Activated CD4-positive, alpha-beta T cell treated with anti-CD3 and anti-CD28 coated beads, Interleukin-2, amount 10 ng/mL, durations not matched to agents 7 days and 5 days (primary cell): ENCODE measurements at places on chromosomes 5 and 9. TPM values are rescaled to one million over a fixed set of nuclear protein-coding genes. Genes with fewer than 3 reads are reported as not detected.

GRCh38 chr9:21789541-21790037 lies 12.8 kb upstream of the MTAP start:
- peak; percentile 74 for DNase-seq
- peaks cover 44% of the 10 kb centered on the region for H3K27me3 ChIP-seq
- no peak overlapping the region for H3K27ac ChIP-seq
- peaks cover 7% of the 10 kb centered on the region for H3K4me1 ChIP-seq

GRCh38 chr9:33190021-33190705 lies 23.0 kb upstream of the B4GALT1 start:
- H3K4me3 ChIP-seq: no peak overlapping the region
- H3K36me3 ChIP-seq: no peaks in the 10 kb centered on the region
- no peaks in the 10 kb centered on the region for H3K4me1 ChIP-seq
- no peak overlapping the region for H3K27ac ChIP-seq
- H3K27me3 ChIP-seq: peaks cover 4% of the 10 kb centered on the region
- DNase-seq: no peak

GRCh38 chr5:92470770-92471169 lies 1087.7 kb upstream of the ARRDC3 start:
- no peaks in the 10 kb centered on the region for H3K4me1 ChIP-seq
- no peak overlapping the region for H3K27ac ChIP-seq
- no peak overlapping the region for H3K4me3 ChIP-seq
- no peaks in the 10 kb centered on the region for H3K36me3 ChIP-seq
- H3K27me3 ChIP-seq: no peaks in the 10 kb centered on the region
- DNase-seq: no peak

DNA sequence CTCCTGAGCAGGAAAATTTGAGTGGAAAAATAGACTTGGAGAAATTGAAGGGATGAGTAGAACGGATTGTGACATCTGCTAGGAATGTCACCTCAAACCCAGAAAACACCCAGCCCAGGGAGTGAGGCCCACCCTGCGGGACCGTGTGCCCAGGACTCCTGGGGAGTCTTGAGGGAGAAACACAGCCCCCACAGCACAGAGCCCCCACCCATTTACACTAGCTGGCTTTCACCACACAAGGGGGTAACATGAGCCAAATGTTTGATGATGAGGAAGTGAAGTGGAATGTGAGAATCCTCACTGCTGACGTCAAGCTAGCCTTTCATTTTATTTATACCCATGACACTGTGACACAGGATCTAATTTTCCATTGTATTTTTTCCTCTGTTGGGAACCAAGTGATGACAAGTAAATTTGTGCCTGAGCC lies 42.8 kb upstream of the PDE8B start:
- H3K27me3 ChIP-seq: peaks cover 6% of the 10 kb centered on the region
- no peaks in the 10 kb centered on the region for H3K36me3 ChIP-seq
- H3K27ac ChIP-seq: no peak overlapping the region

- H3K36me3 ChIP-seq: peaks cover 5% of the 10 kb centered on the region
- H3K27me3 ChIP-seq: no peaks in the 10 kb centered on the region
- no peaks in the 10 kb centered on the region for H3K4me1 ChIP-seq
- no peak overlapping the region for H3K4me3 ChIP-seq
These were observed 17.9 kb downstream of the TRUB2 start for GRCh38 chr9:128304136-128304970.

GRCh38 chr9:101477736-101478135 lies 42.2 kb upstream of the ALDOB start:
- DNase-seq: no peak
- H3K4me3 ChIP-seq: no peak overlapping the region
- no peaks in the 10 kb centered on the region for H3K4me1 ChIP-seq
- H3K27ac ChIP-seq: no peak overlapping the region

GRCh38 chr5:39055768-39056398 lies 18.3 kb downstream of the RICTOR start:
- peaks cover 27% of the 10 kb centered on the region for H3K4me1 ChIP-seq
- DNase-seq: no peak
- no peak overlapping the region for H3K4me3 ChIP-seq
- H3K36me3 ChIP-seq: peaks cover 18% of the 10 kb centered on the region
- H3K27ac ChIP-seq: no peak overlapping the region

DNA sequence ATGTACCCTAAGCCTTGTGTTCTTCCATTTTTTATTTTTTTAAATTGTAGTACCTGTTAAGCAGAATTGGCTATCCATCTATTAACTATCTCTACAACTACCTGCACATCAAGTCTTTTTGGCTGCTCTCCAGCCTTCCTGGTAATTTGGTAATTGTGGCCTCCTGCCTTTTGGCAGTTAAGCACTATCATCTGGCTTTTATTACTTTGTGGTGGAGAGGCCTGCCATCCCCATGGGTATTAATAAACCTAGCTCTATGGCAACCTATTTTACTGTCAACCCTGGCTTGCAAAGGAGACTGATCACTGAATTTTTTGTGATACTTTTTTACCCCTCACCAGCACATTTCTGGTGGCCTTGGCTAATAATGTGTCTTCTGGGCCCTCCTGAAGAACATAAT lies 20.5 kb downstream of the SELENOP start:
- H3K27ac ChIP-seq: no peak overlapping the region
- no peak for DNase-seq
- peaks cover 12% of the 10 kb centered on the region for H3K36me3 ChIP-seq
- H3K27me3 ChIP-seq: no peaks in the 10 kb centered on the region

GRCh38 chr5:159547466-159548195 lies 217.3 kb upstream of the IL12B start:
- DNase-seq: no peak
- H3K36me3 ChIP-seq: no peaks in the 10 kb centered on the region
- H3K27ac ChIP-seq: no peak overlapping the region
- H3K4me1 ChIP-seq: no peaks in the 10 kb centered on the region
- no peak overlapping the region for H3K4me3 ChIP-seq

- no peak overlapping the region for H3K4me3 ChIP-seq
- peaks cover 93% of the 10 kb centered on the region for H3K4me1 ChIP-seq
- H3K36me3 ChIP-seq: peaks cover 60% of the 10 kb centered on the region
- H3K27ac ChIP-seq: peak overlapping the region; percentile 86
- DNase-seq: no peak
These were observed 56.8 kb downstream of the SEMA4D start for GRCh38 chr9:89440951-89441654.

DNA sequence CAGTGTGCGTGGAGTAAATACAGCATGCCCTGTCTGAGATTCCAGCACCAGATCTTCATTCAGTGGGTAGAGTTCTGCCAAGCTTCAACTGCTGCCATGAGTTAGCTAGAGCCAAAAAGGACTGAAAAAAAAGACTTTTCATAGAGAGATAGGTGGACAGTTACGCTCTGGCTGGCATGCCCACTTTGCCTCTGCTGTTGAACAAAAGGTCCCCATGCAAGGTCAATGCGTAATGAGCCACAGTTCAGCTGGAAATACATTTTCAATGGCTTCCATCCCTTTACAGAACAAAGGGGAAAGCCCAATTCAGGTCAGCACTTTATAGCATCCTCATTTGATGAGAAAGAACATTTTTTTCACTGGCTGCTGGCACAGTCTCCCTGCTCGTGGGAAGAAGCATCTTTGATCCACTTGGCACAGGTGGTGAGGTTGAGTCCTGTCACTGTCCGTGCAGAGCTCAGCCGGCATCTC lies 86.9 kb upstream of the ERCC6L2 start:
- H3K4me1 ChIP-seq: no peaks in the 10 kb centered on the region
- H3K27ac ChIP-seq: no peak overlapping the region
- H3K4me3 ChIP-seq: no peak overlapping the region
- peaks cover 10% of the 10 kb centered on the region for H3K27me3 ChIP-seq

- no peaks in the 10 kb centered on the region for H3K4me1 ChIP-seq
- H3K27ac ChIP-seq: no peak within 1 kb of the TSS
These were observed at the start of gene CDX1 for GRCh38 chr5:150166650-150167511. CDX1 (plus strand) TSS chr5:150166778; CDS start chr5:150166877, 99 bp downstream.

DNA sequence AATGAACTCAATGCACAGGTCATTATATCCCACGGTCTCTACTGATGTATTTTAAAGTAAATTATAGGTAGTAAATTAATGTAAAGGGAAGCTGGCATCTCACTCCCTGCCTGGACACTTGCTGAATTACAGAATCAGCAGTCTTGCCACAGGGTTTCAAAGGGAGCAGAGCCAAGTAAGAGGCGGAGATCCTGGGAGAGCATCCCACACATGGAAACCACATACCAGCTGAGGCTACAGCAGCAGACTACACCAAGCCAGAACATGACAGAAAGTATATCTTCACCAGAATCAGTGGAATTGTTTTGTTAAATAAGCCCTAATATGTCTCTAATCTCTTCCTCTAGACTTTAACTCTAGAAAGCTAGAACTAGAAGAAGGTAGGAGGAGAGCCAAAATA lies 1689.2 kb upstream of the WWC1 start:
- H3K36me3 ChIP-seq: no peaks in the 10 kb centered on the region
- no peak overlapping the region for H3K27ac ChIP-seq
- no peak overlapping the region for H3K4me3 ChIP-seq
- H3K27me3 ChIP-seq: no peaks in the 10 kb centered on the region
- H3K4me1 ChIP-seq: no peaks in the 10 kb centered on the region

DNA sequence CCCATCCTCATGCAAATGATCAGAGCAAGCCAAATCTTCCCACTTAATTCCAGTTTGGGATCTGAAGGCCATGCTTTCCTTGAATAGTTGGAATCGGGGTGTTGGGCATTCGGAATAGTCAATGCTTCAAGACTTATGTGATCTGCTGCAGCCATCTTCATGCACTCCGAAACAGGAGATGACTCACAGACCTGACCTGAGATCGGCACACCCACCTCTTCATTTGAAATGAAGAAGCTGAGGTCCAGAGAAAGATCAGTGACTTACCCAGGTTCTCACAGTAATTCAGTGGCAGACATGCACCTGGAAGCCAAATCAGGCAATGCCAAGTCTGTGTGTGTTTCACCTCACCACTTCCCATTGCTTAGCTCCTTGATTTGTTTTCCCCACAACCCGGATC lies 33.0 kb downstream of the FOXD1 start:
- no peak for DNase-seq
- H3K4me3 ChIP-seq: no peak overlapping the region
- no peaks in the 10 kb centered on the region for H3K36me3 ChIP-seq
- H3K4me1 ChIP-seq: peaks cover 3% of the 10 kb centered on the region
- H3K27me3 ChIP-seq: peaks cover 74% of the 10 kb centered on the region

DNA sequence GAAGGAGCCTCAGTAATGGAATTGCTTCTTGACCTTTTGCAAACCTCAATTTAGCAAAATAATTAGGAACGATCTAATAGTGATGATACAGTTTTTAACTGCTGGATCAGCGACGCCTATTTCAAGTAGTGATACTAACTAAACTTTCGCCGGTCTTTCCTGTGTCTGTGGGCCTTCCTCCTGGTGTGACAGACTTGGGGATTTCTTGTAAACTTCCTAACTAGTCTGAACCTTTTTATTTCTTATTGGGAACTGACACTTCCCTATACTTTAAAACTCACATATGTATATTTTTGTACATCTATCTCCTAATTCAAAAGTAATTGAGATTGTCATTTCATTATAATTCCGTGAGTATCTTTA lies 15.2 kb downstream of the ITGA1 start:
- H3K4me1 ChIP-seq: peaks cover 52% of the 10 kb centered on the region
- H3K27ac ChIP-seq: no peak overlapping the region
- peaks cover 29% of the 10 kb centered on the region for H3K36me3 ChIP-seq
- peak overlapping the region; percentile 40 for H3K4me3 ChIP-seq
- DNase-seq: no peak
- no peaks in the 10 kb centered on the region for H3K27me3 ChIP-seq

GRCh38 chr9:87498046-87498810 lies 561 bp downstream of the DAPK1 start:
- H3K27me3 ChIP-seq: peaks cover 52% of the 10 kb centered on the region
- no peaks in the 10 kb centered on the region for H3K36me3 ChIP-seq
- no peak overlapping the region for H3K27ac ChIP-seq

- H3K4me1 ChIP-seq: no peaks in the 10 kb centered on the region
- no peak overlapping the region for H3K4me3 ChIP-seq
- no peak for DNase-seq
- no peaks in the 10 kb centered on the region for H3K36me3 ChIP-seq
These were observed 89.3 kb upstream of the SLIT3 start for GRCh38 chr5:169390265-169390664.

GRCh38 chr5:93422652-93423280 lies 158.3 kb downstream of the NR2F1-AS1 start:
- H3K36me3 ChIP-seq: no peaks in the 10 kb centered on the region
- no peak overlapping the region for H3K27ac ChIP-seq
- peaks cover 3% of the 10 kb centered on the region for H3K27me3 ChIP-seq
- no peak for DNase-seq
- H3K4me3 ChIP-seq: no peak overlapping the region

GRCh38 chr9:90815183-90815943 lies 13.7 kb downstream of the SYK start:
- no peak overlapping the region for H3K27ac ChIP-seq
- no peaks in the 10 kb centered on the region for H3K36me3 ChIP-seq
- H3K27me3 ChIP-seq: peaks cover 3% of the 10 kb centered on the region
- DNase-seq: peak; percentile 11
- no peak overlapping the region for H3K4me3 ChIP-seq

GRCh38 chr5:80504833-80505232 lies 16.9 kb downstream of the FAM151B start:
- H3K36me3 ChIP-seq: no peaks in the 10 kb centered on the region
- H3K4me1 ChIP-seq: peaks cover 4% of the 10 kb centered on the region
- H3K27me3 ChIP-seq: no peaks in the 10 kb centered on the region
- H3K4me3 ChIP-seq: no peak overlapping the region
- no peak for DNase-seq

DNA sequence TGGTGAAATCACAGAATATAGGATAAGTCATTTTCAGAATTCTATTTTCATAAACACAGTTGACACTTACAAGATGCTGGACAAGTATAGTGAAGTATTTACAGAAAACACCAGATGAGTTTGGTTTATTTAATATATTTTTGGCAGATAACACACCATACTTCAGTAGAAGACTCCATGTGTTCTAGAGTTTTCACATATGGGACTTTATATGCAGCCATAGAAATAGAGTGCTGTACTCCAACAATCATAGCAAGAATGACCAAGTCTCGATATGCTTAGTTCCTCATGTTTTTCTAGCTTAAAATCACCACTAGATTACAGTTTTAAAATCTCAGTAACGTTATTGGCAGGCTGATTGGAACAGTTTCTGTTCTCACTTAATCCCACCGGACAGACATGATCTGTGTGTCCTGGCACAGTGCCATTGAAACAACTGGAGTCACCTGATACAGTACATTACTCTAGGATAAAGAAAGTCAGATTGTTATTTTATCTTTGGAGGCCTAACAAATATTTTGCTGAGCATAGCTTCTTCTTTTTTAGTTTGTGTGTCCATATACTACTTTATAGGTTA lies 45.8 kb upstream of the ERBIN start:
- DNase-seq: no peak
- no peaks in the 10 kb centered on the region for H3K4me1 ChIP-seq
- no peaks in the 10 kb centered on the region for H3K36me3 ChIP-seq
- H3K27me3 ChIP-seq: no peaks in the 10 kb centered on the region
- H3K4me3 ChIP-seq: no peak overlapping the region

- H3K27ac ChIP-seq: no peak overlapping the region
- H3K27me3 ChIP-seq: no peaks in the 10 kb centered on the region
- no peaks in the 10 kb centered on the region for H3K36me3 ChIP-seq
- DNase-seq: no peak
- H3K4me3 ChIP-seq: no peak overlapping the region
These were observed 1037.1 kb upstream of the NUDT12 start for GRCh38 chr5:104599726-104600125.

SLC6A18 gene
- not detected for total RNA-seq

LTC4S gene
- total RNA-seq: 2.5 TPM

KIF12 gene
- not detected for total RNA-seq

XRCC4 gene
- 11.6 TPM for total RNA-seq

NXNL2 gene
- total RNA-seq: not detected

HTR1A gene
- total RNA-seq: not detected

GCNT4 gene
- 1.7 TPM for total RNA-seq

SPRY4 gene
- total RNA-seq: 0.27 TPM

MYMK gene
- not detected for total RNA-seq

ENDOG gene
- 10.2 TPM for total RNA-seq

FAM78A gene
- 128 TPM for total RNA-seq

N4BP3 gene
- total RNA-seq: 1.3 TPM

CARD9 gene
- total RNA-seq: 0.44 TPM
